ENCODE measurements at places on chromosomes 5 and 9.

- DNase-seq = no peak
Observed at GRCh38 chr5:132315529-132316067, 21.4 kb downstream of the SLC22A4 start.

GRCh38 chr9:112725961-112726360 lies 8.0 kb upstream of the INIP start:
- DNase-seq = no peak

DNA sequence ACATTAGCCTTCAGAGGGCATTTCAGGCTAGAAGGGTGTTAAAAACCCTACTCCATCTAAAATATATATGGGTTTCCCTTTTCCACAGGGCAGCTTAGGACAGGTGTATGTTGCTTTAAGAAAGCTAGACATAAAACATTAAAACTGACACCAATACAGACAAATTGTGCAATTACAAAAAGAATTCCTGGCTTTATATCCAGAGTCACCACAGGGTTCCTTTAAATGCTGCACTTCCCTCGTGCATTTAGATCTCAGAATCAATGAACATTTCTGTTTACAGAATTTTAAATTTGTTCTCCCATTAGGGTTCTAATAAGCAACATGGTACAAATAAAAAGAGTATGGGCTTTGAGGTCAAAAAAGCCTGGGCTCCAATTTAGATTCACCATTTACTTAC lies 170.2 kb downstream of the MAPKAP1 start:
- no peak for DNase-seq

GRCh38 chr9:70374962-70375618 lies 39.4 kb downstream of the KLF9 start:
- no peak for DNase-seq

- DNase-seq = no peak
Observed at GRCh38 chr9:125821078-125821477, 73.9 kb downstream of the PBX3 start.

GRCh38 chr5:87686975-87687374 lies 274.2 kb upstream of the CCNH start:
- DNase-seq = no peak

DNA sequence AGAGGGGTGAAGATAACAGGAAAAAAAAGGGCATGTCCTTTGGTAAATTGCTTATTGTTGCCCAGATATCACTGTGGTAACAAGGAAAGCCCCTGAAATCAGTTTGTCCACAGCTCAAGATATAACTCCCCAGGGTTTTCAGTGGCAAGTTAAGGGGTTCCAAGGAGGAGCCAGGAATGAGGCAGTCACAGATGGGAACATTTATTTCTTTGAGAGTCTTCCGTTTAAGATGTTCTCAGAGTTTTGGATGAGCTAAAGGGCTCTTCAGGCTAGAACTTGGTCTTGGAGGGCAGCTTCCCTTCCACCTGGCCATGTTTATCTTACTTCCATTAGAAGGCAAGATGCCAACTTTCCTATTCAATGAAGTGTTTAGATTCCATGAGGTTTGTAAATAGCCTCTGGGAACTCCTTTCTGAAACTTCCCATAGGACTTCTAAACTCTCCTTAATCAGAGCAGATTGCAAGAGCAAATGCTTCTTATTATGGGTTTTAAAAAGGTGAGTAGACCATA lies 277.6 kb upstream of the TNC start:
- DNase-seq = no peak

- DNase-seq = peak; percentile 98
Observed at GRCh38 chr9:63816751-63817621, 1468.0 kb downstream of the FOXD4L5 start.

- no peak for DNase-seq
Observed at GRCh38 chr5:40587376-40587775, 92.3 kb upstream of the PTGER4 start.

DNA sequence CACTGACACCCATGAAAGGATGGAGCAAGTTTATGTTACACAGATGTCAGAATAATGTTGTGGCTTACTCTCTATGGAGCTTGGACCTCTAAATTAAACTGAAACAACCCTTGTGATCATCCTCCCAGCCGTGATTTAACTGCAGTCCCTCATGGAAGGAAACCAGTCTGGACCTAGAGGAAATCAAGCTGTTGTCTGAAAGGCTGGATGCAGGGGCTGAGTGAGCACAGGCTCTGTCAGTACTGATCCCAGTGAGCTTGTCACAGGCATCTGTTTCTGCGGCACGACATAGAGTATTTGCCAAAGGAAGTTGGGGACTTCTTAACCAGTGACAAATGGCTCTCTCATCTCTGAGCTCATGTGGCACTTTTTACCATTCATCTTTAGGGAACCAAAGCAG lies 282.9 kb upstream of the MAP3K1 start:
- DNase-seq = no peak

- DNase-seq = no peak
Observed at GRCh38 chr5:33891446-33891787, 373 bp downstream of the ADAMTS12 start.

DNA sequence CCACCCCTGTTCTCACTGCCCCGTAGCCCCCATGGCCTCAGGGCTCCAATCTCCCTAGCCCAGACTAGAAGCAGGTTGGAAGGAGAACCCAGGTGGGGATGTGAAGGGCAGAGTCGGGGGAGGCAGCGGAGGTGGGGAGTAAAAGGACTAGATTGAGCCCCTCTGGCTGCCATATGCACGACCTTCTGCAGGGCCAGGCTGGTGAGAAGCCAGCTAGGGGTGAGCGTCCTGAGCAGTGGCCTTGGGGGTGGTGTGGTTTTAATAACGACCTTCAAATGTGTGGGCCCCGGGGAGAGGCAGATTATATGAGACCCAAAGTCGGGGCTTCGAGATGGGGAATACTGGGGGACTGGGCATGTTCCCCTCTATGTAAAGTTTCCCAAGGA lies 139.5 kb downstream of the C9orf50 start:
- no peak for DNase-seq

- no peak for DNase-seq
Observed at GRCh38 chr5:179139111-179139935, 79.2 kb downstream of the ZNF354C start.

DNA sequence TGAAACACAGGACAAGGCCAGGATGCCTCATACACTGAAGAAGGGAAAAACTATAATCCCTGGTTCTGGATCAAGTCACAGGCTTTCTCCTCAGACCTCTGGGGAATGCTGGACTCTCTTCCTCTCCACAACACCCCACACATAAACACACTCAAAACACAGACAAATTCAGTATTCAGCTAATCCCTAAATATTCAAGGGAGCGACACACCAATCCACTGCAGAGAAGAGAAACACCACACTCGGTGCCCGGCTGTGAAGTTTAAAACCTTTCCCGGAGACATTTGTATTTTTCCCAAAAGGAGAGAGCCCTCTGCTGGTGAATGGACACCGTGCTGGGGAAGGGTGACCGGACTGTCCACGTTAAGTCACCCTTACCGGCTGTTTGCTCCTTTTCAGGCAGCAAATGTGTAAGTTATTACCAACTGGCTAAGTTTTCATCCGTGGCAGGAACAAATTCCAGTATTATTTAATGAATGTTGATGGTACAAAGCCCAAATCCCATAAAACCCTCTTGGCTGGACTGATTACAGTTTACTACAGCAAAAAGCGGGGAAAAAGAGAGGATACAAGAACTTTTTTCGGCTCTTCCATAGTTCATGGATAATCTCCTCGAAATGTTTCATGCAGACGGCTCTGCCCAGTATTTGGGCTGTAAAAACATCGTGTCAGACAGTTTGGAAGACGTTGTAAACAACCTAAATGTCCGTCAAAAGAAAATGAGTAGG lies 130.9 kb upstream of the SLC30A5 start:
- DNase-seq = peak; percentile 73

GRCh38 chr5:153429761-153430380 lies 60.6 kb upstream of the GRIA1 start:
- DNase-seq = no peak

DNA sequence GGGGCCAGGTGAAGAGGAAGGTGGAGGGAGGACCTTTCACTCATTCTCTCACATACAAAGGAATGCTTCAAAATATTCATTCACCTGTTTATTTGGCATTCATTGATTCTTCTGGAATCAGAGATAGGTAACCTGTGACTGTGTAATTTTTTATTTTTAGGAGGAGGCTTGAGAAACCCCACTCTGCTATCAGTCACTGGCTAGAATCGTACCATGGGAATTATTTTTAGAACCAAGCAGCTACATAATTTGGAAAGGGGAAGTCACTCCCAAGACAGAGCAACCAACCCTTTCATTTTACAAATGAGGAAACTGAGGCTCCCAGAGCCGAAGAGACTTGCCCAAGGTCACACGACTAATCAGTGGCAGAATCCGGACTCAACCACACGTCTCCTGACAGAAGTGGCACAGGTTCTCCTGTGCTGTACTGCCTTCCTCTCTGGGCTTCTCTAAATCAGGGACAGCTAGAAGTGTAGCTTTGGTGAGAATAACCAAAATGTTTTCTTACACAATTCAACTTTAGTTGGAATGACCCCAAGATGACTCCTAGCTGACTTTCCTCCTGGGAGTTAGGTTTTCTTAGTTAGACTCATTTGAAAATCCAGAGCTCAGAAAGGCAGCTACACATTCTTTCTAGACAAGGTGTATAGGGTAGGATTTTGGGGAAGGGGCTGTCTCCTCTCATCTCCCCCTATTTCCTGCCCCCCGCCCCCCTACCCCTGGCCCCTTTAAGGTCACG lies 264.3 kb upstream of the PANK3 start:
- no peak for DNase-seq

DNA sequence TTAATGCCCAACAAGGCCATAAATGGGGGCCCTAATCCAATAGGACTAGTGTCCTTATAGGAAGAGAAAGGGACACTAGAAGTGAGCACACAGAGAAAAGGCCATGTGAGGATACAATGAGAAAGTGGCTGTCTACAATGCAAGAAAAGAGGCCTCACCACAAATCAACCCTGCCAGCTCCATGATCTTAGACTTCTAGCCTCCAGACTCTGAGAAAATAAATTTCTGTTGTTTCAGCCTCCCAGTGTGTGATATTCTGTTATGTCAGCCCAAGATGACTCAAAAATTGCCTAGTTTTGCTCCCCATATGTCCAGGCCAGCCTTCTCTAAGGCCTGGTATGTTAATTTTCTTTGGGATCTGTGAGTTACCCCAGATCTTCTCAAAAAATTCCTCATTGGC lies 32.3 kb upstream of the HTR4 start:
- no peak for DNase-seq

- DNase-seq = no peak
Observed at GRCh38 chr9:138040446-138041430, 163.2 kb downstream of the CACNA1B start.

DNA sequence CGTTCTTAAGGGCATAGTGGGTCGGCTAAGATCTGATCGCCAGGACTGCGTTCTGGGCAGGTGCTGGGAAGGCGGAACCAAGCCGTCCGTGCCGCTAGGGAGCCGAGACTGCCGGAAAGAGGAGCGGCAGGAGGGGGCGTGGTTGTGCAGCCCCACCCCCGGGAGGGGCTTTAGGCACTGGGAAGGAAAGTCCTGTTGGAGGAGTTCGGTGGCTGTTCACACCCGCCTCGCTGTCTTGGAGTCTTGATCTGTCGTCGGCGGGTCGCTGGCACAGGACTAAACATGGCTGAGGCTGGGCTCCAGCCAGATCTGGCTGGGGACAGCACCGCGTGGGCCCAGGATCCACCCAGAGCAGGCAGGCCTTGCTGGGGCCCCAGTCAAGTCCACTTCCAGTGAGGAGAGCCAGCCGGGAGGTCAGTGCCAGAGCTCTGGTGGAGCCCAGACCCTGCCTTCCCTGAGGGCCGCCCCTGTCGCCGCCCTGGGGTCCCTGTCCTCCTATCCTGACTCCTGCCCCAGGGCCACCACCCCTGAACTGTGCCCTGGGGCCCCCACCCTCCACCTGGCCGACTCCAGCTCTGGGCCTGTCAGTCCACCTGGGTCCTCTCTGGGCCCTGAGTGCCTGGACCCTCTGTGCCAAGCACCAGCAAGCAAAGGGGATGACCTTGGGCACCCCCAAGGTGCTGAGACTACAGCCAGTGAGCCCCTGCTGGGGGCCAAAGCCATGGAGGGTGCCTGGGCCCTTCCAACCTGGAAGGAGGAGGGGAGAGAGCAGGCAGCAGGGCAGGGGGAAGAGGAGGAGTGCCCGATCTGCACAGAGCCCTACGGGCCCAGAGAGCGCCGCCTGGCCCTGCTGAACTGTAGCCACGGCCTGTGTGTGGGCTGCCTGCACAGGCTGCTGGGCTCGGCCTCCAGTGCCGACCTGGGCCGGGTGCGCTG lies 4.5 kb downstream of the RNF208 start:
- DNase-seq = peak; percentile 73

DNA sequence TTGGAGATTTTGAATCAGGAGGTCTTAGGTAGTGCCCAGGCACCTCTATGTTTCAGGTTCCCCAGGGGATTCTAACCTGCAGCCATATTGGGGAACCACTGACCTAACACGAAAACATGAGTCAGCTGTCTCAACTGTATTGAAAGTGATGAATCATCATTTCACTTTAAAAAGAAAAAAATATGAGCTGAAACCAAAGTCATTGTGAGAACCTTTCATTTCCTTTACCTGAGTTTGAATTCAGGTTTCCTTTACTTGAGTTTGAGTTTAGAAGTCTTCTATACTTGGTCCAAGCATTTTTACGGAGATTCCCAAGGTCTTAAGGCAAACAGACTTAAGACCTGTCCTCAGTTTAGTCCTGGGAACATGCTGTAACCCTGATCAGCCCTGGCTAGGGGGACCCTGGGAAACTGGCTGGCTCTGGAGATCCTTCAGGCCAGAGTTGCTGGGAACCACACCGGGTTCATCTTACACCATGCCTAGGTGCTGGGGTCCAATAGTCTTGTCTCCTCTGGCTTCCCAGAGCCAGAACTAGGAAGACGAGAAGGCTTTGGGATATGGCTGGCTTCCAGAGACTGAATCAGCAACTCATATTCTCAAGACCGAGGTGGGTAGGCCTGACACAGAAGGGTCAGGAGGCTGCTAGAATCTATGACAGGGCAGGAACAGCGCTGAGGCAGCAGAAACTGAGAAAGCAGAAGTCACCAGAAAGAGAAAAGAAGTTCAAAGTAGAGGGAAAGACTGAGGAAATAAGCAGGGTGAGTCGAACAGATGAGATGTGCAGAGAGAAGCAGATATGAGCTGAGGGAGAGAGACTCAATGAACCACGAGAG lies 16.4 kb upstream of the PDCD1LG2 start:
- DNase-seq = no peak

DNA sequence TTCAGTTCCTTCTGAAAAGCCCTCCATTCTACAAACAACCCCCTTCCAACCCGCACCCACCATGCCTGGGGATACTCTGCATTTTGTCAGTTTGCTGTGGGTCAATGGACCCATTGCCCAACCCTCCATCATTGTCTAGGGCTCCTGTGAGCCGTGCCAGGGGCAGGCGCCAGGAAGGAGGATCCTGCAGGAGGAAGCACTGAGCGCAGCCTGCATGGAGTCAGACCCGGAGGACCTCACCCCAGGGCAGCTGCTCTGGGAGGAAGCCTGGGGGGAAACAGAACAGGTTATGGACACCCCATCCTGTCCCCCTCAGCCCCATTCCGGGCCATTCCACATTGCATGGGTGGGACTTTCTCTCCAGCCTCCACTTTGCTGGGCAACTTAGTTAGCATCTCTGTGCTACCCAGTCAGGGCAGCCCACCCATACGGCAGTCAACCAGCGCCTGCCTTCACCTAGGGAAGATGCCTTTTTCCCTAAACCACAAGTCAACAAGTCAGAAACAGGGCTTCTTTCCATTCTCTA lies 48.6 kb upstream of the VDAC1 start:
- DNase-seq = no peak

- no peak for DNase-seq
Observed at GRCh38 chr9:123266655-123267399, 1.6 kb downstream of the STRBP start.

All from ecto neural progenitor cell (in vitro differentiated cells).